Fibroblast of mammary gland (primary cell): ENCODE measurements at places on chromosomes 5 and 9.

GRCh38 chr5:72210888-72211678 is 103.8 kb downstream of the MAP1B start:
- peak; percentile 88 for DNase-seq

GRCh38 chr9:16193066-16193465 is 640.2 kb downstream of the CCDC171 start:
- no peak for DNase-seq

DNA sequence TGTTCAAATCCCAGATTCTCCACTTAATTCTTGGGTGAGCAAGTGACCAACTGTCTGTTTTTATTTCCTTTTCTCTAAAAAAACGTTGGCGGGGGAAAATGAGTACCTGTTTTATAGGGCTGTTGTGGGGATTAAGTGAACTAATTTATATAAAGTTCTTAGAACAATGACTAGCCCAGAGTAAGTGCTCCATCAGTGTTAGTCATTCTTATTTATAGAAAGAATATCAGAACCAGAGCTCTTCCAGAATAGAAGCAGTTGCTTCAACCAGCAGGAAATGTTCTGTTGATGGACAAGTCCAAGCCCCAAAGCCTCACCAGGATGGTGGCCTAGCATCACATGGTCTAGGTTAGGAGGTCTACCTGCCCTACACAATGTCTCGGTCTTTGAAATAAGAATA is 379.2 kb downstream of the ACTL7B start:
- DNase-seq, result peak; percentile 80

- DNase-seq, result no peak
Observed at GRCh38 chr5:178732281-178732680, 1.8 kb upstream of the ZNF354A start.

- no peak for DNase-seq
Observed at GRCh38 chr5:3411363-3411762, 184.3 kb upstream of the IRX1 start.
